Right atrium auricular region (tissue), 2 donors: ENCODE measurements at places on chromosomes 5 and 9. TPM values are rescaled to one million over a fixed set of nuclear protein-coding genes. Genes with fewer than 3 reads are reported as not detected.

DNA sequence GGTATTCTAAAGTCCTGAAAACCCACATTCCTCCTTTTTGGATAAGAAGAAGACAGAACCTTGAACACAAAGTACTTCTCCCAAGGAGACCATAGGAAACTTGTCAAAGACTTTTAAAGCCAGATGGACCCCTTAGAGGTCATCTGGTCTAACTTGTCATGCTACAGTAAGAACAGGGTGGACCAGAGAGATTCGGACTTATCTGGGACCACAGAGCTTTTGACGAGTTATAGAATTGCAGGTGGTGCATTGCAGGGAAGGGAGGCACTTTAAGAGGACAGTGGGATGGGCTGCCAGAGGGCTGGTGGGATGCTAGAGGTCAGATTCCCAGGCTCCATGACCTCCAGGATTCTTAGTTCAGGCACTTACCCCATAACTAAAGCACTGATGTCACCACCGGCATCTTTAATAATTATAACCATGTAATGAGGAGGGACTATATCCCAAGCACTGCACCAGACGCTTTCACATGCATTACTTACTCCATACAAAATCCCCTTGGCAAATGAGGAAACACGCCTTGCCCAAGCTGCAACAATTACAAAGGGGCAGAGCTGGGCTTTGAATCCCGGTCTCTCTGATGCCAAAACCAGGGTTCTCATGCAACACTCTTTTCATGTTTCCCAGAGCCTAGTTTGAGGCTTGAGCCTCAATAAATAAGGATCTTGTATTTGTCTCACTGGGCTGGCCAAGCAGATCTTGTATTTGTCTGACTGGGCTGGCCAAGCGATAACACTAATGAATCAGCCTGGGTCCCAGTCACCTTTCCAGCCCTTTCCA lies 12.8 kb upstream of the GPX3 start:
- H3K36me3 ChIP-seq, result no peaks in the 10 kb centered on the region
- no peaks in the 10 kb centered on the region for H3K27me3 ChIP-seq
- H3K27ac ChIP-seq, result peak overlapping the region; percentile 88
- H3K4me1 ChIP-seq, result peaks cover 58% of the 10 kb centered on the region
- no peak overlapping the region for H3K4me3 ChIP-seq

DNA sequence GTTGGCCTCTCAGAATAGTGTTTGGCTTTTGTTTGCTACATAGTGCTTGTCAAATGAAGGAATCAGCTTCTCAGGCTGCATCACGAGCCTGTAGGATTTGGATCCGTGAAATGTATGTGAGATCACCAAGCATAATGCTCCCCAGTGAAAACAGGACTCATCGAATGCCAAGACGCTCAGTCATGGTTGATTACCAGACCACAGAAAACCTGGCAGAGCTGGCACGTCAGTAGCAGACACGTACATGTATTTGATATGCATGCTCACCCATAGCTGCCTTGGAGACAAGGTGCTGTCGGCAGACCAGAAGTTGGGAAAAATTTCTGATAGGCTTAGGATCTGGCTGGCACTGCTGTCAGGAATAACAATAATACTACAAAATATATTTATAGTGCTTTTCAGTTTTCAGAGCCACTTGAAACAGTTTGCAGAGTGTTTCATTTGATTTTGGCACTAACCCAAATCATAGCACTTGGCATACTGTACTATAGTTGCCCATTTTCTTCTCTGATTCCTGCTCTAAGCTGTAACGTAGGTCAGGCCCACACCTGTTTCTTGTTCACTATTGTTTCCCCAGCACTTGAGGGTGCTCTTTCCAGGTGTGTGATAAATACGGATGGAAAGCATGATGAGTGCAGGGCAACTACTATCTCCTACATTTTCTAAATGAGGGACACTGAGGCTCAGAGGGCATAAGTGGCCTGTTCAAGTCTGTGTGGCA lies 226.1 kb downstream of the NR3C1 start:
- DNase-seq, result no peak
- H3K36me3 ChIP-seq, result no peaks in the 10 kb centered on the region
- H3K4me1 ChIP-seq, result peaks cover 11% of the 10 kb centered on the region

DNA sequence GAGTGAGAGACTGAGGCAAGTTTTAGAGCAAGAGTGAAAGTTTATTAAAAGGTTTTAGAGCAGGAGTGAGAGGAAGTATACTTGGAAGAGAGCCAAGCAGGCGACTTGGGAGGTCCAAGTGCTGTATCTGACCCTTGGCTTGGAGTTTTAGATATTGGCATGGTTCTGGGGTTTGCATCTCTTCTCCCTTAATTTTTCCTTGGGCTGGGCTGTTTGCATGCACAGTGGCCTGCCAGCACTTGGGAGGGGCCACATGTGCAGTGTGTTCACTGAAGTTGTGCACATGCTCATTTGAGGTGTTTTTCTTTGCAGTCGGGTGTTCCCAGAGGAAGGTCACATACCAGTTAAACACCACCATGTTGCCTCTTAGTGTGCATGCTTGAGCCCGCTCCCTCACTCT lies 464.1 kb downstream of the DMRT2 start:
- H3K4me3 ChIP-seq, result no peak overlapping the region
- H3K27me3 ChIP-seq, result no peaks in the 10 kb centered on the region
- DNase-seq, result no peak
- no peaks in the 10 kb centered on the region for H3K4me1 ChIP-seq
- H3K36me3 ChIP-seq, result no peaks in the 10 kb centered on the region
- H3K27ac ChIP-seq, result no peak overlapping the region

DNA sequence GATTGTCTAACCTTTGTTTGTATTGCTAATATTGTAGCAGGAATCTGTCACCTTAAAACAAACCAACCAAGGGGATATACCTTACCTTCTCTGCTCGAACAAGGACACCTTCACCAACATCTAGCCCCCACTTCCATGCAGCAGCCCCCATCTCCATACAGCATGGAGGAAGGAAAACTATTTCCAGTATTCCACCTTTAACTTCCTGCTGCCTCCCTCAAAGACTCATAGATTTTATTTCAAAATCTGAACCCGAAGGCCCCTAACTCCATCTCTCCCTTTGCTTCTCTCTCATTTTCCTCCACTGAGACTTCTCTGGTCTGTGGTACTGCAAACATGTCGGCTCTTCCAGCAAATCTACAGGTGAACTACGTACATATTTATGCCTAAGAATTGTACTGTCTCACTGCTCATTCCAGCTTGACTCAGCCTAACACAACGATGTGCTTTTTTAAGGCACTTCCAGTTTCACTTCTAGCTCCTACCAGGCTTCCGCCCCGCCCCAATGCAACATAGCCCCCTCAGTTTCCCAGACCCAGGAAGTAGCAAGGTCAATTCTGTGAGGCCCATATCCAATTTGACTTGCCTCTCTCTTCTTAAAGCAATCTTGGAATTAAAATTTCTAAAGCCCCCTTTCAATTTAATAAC lies 70.7 kb upstream of the RNF38 start:
- H3K4me1 ChIP-seq, result no peaks in the 10 kb centered on the region
- H3K27ac ChIP-seq, result peak overlapping the region; percentile 65
- peak overlapping the region; percentile 33 for H3K4me3 ChIP-seq
- H3K36me3 ChIP-seq, result no peaks in the 10 kb centered on the region

- no peaks in the 10 kb centered on the region for H3K4me1 ChIP-seq
- H3K4me3 ChIP-seq, result no peak overlapping the region
- DNase-seq, result no peak
- no peak overlapping the region for H3K27ac ChIP-seq
- no peaks in the 10 kb centered on the region for H3K36me3 ChIP-seq
Observed at GRCh38 chr5:68830377-68830898, 263.4 kb upstream of the SLC30A5 start.

- H3K36me3 ChIP-seq, result no peaks in the 10 kb centered on the region
- no peaks in the 10 kb centered on the region for H3K4me1 ChIP-seq
- no peak for DNase-seq
- no peak overlapping the region for H3K4me3 ChIP-seq
- no peak overlapping the region for H3K27ac ChIP-seq
- H3K27me3 ChIP-seq, result no peaks in the 10 kb centered on the region
Observed at GRCh38 chr5:14958188-14958587, 86.6 kb upstream of the ANKH start.

DNA sequence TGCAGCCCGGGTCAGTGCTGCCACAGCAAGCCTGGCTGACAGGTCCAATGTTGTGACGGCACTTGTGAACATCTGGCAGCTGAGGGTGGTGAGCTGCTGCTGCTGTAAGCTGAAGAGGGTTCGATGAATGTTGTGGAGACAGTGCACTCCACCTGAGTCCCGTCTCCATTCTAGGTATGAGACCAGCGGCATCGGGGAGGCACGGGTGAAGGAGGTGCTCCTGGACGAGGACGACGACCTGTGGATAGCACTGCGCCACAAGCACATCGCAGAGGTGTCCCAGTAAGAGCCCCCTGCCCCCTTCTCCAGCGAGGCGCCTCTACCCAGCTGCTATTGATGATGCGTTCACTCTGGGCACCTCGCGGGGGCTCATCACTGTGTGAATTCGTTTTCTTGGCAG lies 38.9 kb upstream of the CFAP157 start:
- no peak overlapping the region for H3K27ac ChIP-seq
- no peak for DNase-seq
- H3K4me1 ChIP-seq, result no peaks in the 10 kb centered on the region

DNA sequence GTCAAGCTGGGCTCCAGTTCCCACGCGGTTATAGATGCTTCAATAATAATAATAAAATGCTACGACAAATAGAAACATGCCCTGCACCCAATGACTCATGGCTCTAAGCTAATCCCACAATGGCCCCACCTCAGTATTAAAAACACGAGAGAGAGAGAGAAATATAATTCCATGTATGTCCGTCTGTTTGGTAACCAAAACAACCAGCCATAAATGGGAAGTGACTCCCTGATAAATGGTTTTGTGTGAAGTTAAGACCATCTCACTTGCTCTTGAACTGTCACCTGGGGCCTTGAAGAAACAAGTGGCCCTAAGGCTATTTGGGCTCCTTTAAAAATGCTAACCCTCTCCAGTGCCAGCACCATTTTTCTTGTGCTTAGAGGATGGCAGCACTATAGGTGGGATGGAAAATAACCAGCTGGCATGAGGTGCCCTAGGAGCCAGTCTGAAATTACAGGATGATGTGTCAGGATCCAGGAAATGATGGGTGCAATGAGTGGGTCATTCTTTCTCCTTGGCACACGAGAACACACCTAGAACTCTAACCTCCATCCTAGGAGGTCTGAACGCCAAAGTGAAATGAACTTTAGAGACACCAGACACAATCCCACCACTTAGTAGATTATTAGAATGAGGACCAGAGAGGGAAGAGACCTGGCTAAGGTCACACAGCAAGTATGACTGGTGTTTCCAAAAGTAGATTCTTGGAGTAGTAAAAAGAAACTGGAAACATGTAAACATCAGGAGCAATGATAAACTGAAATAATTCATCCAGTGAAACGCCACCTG lies 35.7 kb upstream of the ADRB2 start:
- DNase-seq, result no peak
- no peak overlapping the region for H3K4me3 ChIP-seq
- H3K27me3 ChIP-seq, result no peaks in the 10 kb centered on the region
- H3K4me1 ChIP-seq, result no peaks in the 10 kb centered on the region
- H3K36me3 ChIP-seq, result no peaks in the 10 kb centered on the region

GRCh38 chr5:39518516-39518915 lies 93.7 kb upstream of the DAB2 start:
- no peak overlapping the region for H3K4me3 ChIP-seq
- no peak overlapping the region for H3K27ac ChIP-seq
- H3K4me1 ChIP-seq, result no peaks in the 10 kb centered on the region
- no peaks in the 10 kb centered on the region for H3K36me3 ChIP-seq

GRCh38 chr5:34439601-34440000 lies 216.5 kb upstream of the RAI14 start:
- H3K27ac ChIP-seq, result no peak overlapping the region
- H3K4me3 ChIP-seq, result no peak overlapping the region
- H3K36me3 ChIP-seq, result no peaks in the 10 kb centered on the region

DNA sequence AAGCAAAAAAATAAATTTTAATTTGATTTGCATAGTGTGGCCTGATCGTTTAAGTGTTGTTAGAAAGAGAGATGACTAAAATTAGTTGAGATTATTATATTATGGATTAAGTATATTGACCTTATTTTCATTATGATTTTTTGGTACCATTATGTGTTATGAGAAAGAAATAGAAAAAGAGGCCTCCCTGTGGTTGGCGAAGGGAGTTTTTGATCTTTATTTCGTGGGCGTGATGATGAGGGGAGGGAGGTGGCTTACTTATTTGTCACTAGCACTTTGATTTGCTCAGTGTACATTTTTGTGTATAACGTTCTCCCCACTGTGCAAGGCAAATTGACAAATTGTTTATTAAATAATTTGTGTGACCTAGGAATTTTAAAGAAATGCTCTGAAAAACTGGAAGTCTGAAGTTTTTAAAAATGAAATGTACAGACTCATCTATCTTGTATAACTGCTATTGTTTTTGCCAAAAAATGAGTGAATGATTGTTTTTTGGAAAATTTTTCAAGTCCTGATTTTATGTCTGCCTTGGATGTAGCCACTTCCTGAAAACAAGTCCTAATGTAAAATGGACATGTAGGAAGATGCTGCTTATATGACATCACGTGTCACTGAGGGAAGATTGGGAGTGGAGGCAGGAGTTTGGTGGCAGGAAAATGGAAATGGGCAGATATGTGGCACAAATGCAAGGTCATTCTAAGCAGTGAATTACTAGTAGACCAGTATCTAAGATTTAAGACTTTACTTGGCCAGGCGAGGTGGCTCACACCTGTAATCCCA lies 3.0 kb downstream of the DAPK1 start:
- H3K36me3 ChIP-seq, result no peaks in the 10 kb centered on the region
- H3K27ac ChIP-seq, result no peak overlapping the region
- H3K4me3 ChIP-seq, result no peak overlapping the region
- no peak for DNase-seq
- no peaks in the 10 kb centered on the region for H3K27me3 ChIP-seq
- H3K4me1 ChIP-seq, result no peaks in the 10 kb centered on the region

DNA sequence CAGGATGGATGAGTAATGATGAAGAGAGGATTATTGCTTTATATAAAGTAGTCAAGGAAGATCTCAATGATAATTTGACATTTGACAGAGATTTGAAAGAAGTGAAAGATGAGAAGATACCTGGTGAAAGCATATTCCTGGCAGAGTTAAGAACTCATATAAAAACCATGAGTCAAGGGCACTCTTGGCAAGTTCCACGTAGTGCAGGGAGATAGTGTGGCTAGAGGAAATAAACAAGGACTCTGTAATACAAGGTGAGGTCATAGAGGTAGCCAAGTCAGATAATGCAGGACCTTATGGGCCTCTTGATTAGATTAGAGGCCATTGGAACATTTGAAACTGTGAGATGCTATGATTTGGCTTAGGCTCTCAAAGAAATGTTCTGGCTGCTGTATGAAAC lies 72.3 kb downstream of the HCN1 start:
- no peaks in the 10 kb centered on the region for H3K4me1 ChIP-seq
- no peak overlapping the region for H3K4me3 ChIP-seq
- H3K27ac ChIP-seq, result peak overlapping the region; percentile 52
- DNase-seq, result no peak

GRCh38 chr5:40226906-40227305 lies 452.8 kb upstream of the PTGER4 start:
- no peaks in the 10 kb centered on the region for H3K4me1 ChIP-seq
- no peaks in the 10 kb centered on the region for H3K36me3 ChIP-seq
- no peak overlapping the region for H3K4me3 ChIP-seq
- no peak overlapping the region for H3K27ac ChIP-seq

GRCh38 chr5:41876678-41877077 lies 6.5 kb upstream of the OXCT1 start:
- no peak overlapping the region for H3K27ac ChIP-seq
- H3K36me3 ChIP-seq, result no peaks in the 10 kb centered on the region
- DNase-seq, result no peak
- no peaks in the 10 kb centered on the region for H3K27me3 ChIP-seq
- no peaks in the 10 kb centered on the region for H3K4me1 ChIP-seq

F2R gene
- total RNA-seq, result 16.1 TPM

GARIN3 gene
- total RNA-seq, result not detected

GMCL2 gene
- not detected for total RNA-seq

PCDHGA5 gene
- 4.0 TPM for total RNA-seq

PCDHA5 gene
- total RNA-seq, result 0.16 TPM

FOXD4L6 gene
- not detected for total RNA-seq

WDR38 gene
- total RNA-seq, result not detected

FUT7 gene
- total RNA-seq, result 0.28 TPM

BSPRY gene
- total RNA-seq, result 0.48 TPM

PCYOX1L gene
- 5.6 TPM for total RNA-seq

IFNA13 gene
- total RNA-seq, result not detected
